Activated T-helper 1 cell treated with anti-CD3 and anti-CD28 coated beads, Interleukin-2, amount 50 U/mL, for 16 hours (primary cell): ENCODE measurements at places on chromosomes 1 and 21.

- no peak for DNase-seq
Measured at GRCh38 chr1:234729561-234730474, 119.8 kb upstream of the IRF2BP2 start.

DNA sequence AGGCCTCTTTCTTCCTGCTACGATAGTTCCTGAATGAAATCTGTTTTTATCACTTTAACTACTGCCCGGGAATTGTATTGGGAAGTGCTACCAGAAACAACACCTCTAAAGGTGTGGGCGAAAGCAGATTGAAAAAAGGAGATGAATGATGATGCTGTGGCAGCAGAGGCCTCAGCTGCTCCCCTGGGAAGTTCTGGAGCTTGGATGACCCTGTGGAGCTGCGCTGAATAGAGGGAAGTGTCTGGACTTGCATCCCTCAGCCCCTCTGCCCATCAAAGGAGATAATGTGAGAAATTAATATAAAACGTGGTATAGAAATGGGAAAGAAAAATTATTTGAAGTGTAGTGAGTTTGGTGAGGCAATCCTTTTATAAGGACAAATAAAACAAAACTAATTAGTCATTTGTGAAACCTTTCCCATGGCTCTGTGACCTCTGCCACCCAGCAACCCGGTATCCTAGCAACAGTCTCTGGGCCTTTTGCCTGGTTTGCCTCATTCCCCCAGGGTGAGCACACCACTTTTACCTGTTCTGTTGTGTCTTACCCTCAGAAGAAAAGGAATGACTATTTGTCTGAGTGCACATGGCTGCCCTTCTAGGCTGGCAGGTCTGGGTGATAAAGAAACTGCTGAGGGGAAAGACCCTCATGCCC lies 21.3 kb downstream of the OVAAL start:
- no peak for DNase-seq

- DNase-seq, result no peak
Measured at GRCh38 chr1:202009326-202010179, 834 bp upstream of the ELF3 start.

GRCh38 chr1:185966471-185966870 lies 232.3 kb downstream of the HMCN1 start:
- no peak for DNase-seq

GRCh38 chr1:72705921-72706320 lies 423.6 kb upstream of the NEGR1 start:
- no peak for DNase-seq

DNA sequence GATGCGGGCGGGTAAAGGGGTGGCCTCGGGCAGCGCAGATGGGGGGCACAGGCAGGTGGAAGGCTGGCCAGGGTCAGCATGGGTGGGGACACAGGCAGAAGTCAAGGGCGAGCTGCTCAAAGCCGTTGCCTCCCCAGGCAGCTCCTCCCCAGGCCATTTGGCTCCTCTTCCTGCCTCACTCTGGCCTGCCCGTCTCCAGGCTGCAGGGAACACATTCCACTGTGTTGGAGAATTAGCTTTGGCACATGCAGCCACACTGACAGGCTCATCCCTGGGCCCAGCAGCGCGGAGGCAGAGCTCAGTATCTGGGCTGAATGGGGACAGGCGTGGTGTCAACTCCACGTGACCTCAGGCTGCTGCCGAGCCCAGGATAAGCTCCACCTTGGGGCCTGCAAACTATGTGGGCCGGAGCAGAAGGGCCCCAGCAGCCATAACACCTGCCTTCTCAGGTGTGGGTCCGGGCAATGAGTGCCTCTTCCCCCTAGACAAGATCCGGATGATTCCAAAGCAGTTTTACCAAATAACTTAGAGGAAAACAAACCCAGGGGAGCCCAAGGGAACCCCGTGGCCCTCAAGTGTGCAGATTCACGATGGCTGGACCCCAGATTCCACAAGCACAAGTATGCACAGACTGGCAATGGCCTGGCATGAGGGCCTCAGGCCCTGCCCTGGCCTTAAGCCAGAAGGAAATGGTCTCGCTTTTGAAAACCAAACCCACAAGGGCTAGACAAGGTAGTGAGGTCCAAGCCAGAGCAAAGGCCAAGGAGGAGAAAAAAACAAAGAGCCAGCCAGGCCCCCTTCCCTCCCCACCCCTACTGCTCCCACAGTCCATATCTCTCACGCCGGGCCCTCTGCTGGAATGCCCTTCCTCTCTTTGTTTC lies 40.2 kb downstream of the HSPG2 start:
- DNase-seq, result no peak

DNA sequence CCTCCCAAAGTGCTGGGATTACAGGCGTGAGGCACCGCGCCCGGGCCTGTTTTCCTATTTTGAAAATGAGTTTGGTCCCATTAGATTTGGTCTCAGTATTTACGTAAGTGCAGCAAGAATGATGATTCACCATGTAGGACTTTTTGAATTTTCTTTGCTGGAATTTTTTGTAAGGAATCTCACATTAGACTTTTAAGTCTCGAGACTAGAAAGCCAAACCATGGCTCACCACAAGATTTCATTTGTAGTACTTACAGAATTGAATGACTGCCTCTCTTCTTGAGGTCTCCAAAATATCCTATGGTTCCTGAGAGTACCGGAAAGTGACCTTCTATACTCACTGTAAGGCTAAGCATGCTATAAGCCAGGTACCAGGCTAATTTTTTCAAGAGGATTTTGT lies 325 bp downstream of the OR14A2 start:
- DNase-seq, result no peak

GRCh38 chr1:182563095-182563494 lies 26.0 kb downstream of the RNASEL start:
- no peak for DNase-seq

- DNase-seq, result no peak
Measured at GRCh38 chr1:223445402-223445801, 52.2 kb downstream of the CCDC185 start.

DNA sequence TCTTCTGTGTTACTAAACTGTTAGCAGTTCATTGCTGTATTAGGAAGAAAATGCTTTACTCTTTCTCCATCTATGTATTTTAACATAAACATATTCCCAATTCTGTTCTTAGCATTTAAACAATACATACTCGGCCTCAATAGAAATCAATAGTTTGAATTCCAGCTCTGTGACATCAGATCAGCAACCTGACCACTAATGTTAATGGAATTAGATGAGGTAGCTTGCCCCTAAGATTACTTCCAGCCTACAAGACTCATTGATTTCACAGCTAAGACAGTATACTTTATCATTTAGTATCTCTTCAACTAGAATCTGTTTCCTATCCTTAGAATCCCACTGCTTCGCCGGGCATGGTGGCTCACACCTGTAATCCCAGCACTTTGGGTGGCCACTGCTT lies 38.9 kb downstream of the EPRS1 start:
- no peak for DNase-seq

DNA sequence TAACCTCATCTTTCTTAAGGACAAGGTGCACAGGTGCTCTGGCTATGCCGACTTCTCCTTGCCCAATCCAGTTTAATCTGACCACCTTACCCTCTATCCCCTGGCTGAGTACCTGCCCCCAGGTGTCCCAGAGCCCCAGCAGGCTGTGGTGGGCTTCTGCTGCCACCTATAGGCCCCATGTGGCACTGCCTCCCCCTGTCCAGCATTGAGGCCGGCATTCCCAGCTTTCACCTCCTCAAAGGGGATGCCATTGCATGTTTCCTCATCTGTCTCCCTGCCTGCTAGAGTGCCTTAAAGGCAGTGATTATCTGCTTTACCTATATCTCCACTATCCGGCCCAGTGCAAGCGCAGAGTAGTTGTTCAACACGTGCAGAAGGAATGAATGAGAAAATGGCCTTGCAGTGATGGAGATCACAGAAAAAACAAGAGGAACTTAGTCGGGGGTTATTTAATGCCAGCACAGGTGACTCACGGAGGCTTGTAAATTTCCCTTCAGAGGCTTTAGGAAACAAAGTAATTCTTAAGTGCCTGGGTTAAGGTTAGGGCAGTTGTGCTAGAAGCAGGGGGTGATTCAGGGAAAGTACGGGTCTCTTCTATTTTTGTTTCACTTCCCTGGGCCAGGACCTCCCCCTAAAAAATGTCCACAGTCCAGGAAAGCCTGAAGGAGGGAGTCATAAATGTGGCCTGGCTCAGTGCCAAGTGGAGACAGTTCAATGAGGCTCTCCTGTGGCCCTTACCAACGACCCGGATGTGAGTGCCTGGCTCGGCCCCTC lies 131.8 kb upstream of the NGF start:
- no peak for DNase-seq
